Islet precursor cell (in vitro differentiated cells): ENCODE measurements at places on chromosomes 3 and 15.

GRCh38 chr15:90394074-90394473 lies 6.0 kb downstream of the IQGAP1 start:
- DNase-seq, result no peak

DNA sequence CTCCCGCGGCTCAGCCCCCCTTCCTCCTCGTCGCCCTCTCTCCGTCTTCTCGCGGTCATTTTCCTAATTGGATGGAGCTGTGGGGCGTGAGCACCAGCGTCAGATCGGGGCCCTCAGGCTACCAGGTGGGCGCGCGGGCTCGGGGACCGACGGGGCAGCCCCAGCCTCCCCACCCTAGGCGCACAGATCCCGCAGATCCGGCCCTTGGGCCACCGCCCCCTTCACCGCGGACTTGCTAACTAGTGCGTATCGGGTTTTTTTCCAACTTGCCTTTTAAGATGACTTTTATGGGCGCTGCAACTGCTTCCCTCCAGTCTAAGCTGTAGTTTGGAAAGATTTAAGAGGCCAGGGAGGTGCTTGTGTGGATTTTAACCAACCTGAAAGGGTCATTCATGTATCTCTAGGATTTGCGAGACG lies 1.3 kb downstream of the ZNF710 start:
- peak; percentile 77 for DNase-seq

DNA sequence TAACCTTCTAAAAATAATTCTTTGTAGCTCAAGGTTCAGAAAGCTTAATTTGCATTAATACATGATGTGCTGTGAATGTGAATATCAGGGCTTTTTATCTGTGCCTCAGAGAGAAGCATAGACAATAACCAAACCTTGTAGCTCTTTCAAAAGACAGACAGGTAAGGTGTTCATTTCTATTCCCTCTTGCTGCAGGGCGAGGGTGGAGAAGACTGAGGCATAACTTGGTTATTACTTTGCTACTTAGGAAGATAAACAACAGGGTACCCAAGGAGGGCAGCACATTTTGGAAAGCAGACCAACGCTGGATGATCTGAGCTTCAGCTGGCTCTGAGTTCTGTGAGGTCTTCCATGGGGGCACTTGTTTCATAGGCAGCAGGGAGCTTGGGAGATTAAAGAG lies 408.6 kb upstream of the RARB start:
- no peak for DNase-seq

GRCh38 chr3:46374755-46375154 lies 4.0 kb downstream of the CCR5 start:
- no peak for DNase-seq

- no peak for DNase-seq
These were observed 543.1 kb downstream of the NTRK3 start for GRCh38 chr15:87713475-87713879.

DNA sequence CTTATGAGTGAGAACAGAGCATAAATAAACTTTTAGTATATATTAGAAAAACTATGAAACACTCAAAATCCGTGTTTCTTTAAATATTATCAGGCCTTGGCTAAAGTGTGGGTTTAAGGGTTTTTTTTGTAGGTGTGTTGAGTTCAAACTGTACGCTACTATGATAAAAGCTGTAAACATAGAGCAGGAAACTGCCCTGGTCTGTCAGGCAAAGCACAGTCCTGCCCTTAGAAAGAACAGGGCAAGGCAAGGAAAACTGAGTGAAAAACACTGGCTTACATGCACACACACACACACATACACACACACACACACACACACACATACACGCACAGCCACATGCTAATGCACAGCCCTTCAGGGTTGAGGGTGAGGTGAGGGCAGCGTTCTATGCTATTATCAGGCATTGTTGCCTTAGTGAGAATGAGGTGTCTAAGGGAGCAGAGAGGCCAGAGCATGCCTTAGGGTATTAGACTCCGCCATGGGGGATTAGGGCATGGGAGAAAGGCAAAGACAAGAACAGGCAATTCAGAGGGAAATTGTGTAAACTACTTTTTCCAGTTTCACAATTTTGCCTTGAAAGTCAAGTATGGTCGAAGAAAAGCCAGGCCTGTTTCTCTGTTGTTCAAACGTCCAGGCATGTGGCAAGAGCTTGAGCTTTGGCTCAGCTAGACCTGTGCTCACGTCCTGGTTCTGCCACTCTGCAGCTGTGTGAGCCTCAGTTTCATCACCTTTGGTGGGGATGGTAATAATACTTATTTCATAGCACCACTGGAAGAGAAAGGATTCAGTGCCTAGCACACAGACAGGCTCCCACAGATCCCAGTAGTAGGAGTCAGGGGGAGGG lies 36.3 kb upstream of the TPM1 start:
- no peak for DNase-seq

DNA sequence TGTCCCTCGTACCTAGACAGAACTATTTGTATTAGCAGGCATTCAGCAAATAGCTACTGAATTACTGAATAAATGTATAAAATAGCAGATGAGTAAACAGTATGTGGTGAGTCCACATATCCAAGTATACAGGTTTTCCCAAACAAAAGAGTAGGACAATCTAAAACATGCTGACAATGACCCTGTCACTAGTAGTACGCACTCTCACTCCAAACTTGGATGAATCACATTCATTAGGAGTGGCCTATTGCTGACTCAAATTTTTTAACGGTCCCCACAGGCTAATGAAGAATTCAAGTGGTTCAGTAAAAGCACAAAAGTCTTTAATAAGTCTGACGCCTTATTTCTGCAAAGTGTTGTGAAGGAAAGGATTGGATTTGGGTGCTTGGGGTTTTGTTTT lies 449.3 kb upstream of the THBS1 start:
- DNase-seq, result no peak

DNA sequence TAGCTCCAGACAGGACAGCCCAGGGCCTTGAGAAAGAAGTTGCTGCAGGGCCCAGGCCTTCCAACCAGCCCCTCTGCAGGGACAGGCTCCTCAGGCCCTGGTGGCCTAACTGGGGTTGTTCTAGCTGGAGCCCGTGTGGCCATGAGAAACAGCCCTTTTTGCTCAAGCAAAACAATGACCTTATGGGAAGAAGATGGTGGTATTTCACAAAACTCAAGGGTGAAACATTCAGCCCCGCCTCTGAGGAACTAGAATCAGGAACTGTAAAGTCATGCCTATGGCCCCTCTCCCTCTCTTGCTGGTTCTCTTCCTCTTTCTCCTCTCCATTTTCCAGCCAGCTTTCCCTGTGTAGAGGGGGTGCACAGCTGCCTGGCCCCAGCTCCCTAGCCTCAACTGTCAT lies 273.3 kb downstream of the RPLP1 start:
- no peak for DNase-seq

DNA sequence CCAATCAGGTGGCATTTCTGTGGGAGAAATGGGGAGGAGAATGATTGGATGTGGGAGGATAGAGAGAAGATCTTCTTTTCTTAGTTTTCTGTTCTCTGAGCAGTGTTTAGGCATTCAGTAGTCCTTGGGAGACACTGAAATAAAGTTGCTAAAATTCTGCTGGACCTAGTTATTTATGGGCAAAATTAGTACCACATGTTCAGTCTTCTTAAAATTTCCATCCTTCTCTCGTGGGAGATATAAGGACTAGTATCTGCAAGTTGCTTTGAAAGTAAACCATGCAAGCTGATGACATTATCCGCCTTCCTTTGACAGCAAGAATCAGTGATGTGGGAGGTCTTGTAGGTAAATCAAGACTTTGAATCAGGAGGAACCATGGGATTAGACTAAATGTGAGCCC lies 19.9 kb upstream of the CHST2 start:
- DNase-seq, result no peak

DNA sequence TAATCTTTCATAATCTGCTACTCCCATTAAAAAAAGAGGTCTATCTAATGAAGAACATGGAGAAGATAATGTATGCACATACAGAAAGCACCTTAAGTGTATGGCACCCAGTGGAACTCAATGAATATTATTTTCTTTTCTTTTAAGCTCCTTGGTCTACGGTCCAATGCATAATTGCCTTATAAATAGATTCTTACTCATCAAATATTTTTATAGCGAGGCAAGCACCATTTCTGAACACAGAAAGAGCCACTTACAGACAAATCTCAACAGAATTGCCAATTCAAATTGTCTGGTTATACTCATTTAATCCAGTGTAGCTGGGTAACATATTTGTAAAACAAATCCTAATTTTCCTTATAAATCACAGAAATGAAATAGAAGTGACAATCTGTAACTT lies 6.3 kb downstream of the PDZRN3 start:
- no peak for DNase-seq

DNA sequence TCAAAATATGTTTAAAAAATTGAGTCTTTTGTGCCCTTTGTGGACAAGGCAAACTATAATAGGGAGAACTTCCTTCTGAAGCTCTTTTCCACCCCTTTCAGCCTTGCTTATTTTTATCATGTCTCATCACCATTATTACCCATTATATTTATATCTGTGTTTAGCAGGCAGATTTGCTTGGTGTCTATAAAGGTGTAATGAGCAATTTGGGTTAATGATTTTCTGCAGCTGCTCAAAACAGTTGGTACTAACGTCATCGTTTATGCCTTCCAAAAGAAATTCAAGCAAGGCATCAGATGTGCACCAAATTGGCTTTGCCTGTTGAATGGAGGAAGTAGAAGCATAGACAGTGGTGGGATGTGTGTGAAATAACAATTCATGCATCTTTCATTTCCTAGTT lies 483.7 kb upstream of the SGO1 start:
- DNase-seq, result no peak

GRCh38 chr3:180059356-180059755 lies 22.6 kb upstream of the PEX5L start:
- no peak for DNase-seq

- DNase-seq, result peak; percentile 71
These were observed 11.8 kb downstream of the CPN2 start for GRCh38 chr3:194339356-194339755.

- DNase-seq, result peak; percentile 31
These were observed 15.8 kb downstream of the EFCAB12 start for GRCh38 chr3:129412542-129413198.

DNA sequence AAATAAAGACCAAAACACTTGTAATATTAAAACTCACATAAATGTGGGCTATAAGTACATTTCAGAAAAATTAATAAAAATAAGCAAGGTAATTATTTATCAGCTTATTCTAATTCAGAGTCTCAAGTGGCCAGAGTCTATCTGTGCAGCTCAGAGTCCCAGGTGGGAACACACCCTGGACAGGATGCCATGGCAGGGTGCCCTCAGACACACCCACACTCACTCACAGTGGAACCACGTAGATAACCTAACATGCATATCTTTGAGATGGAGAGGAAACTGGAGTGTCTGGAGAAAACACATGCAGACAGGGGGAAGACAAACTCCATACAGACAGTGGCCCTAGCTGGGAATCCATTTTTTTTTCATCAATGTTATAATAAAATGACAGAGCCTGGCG lies 37.2 kb downstream of the FSIP1 start:
- DNase-seq, result no peak

DNA sequence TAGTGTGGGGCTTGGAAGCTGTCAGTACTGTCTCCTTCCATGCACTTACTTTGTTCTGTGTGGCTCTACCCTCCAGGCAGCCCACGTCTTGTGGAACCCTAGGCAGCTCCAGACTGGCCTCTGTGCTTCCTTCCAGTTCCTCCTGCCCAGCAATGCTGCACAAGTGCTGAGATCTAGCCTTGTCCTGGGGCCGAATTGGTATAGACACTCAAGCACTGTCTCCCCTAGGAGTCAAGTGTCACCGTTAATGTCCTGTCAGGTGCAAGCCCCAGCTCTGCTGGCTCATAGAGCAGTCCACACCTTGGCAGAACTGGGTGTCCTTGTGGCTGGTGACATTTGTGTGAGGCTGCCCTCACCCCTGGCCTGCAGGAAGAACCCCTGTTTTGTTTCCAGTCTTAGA lies 130.1 kb downstream of the EEFSEC start:
- DNase-seq, result peak; percentile 36
